Stimulated activated CD8-positive, alpha-beta memory T cell treated with anti-CD3 and anti-CD28 coated beads, Interleukin-4, amount 100 ng/mL, for 1 hour (primary cell): ENCODE measurements at places on chromosomes 5 and 9.

DNA sequence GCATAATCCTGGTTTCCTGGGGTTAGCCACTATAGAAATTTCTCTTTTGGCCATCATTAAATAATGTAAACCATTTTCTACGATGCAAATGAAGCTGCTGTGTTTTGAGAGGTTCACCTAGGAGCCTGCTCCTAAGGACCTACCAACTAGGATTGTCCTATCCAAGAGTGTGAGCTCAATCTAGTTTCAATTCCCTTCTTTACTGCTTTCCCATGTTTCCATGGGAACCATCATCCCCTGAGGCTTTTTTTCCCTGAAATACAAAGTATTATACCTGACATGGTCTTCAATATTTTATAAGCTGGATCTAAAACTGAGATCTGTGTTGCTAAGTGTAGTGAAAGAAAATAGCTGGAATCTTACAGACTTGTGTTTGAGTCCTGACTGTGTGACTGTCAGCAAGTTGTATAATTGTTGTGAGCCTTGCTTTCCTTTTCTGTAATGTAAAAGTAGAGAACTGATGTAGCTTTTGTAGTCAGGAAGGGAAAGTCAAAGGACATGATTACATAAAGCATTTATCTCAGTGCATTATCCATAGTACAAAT is 453.2 kb downstream of the PRR16 start:
- no peak for DNase-seq

- no peak for DNase-seq
Measured at GRCh38 chr9:125255781-125256391, 5.7 kb upstream of the GAPVD1 start.

GRCh38 chr5:38462976-38463633 is 93.3 kb downstream of the LIFR start:
- DNase-seq: no peak

GRCh38 chr5:110548171-110548570 is 178.3 kb downstream of the TMEM232 start:
- no peak for DNase-seq

DNA sequence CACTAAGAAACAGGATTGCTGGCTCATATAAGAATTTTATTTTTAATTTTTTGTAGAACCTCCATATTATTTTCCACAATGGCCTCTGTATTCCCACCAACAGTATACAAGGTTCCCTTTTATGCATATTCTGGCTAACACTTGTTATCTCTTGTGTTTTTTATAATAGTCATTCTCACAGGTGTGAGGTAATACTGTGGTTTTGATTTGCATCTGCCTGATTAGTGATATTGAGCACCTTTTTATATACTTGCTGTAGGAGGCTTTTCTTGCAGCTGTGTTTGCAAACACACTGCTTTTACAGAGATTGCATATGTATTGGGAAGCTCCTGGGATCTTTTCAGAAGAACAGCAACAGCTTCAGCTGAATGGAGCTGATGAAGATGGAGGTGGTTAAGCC is 164.8 kb downstream of the DEPDC1B start:
- DNase-seq: no peak

GRCh38 chr5:78829811-78830527 is 155.1 kb downstream of the ARSB start:
- no peak for DNase-seq

DNA sequence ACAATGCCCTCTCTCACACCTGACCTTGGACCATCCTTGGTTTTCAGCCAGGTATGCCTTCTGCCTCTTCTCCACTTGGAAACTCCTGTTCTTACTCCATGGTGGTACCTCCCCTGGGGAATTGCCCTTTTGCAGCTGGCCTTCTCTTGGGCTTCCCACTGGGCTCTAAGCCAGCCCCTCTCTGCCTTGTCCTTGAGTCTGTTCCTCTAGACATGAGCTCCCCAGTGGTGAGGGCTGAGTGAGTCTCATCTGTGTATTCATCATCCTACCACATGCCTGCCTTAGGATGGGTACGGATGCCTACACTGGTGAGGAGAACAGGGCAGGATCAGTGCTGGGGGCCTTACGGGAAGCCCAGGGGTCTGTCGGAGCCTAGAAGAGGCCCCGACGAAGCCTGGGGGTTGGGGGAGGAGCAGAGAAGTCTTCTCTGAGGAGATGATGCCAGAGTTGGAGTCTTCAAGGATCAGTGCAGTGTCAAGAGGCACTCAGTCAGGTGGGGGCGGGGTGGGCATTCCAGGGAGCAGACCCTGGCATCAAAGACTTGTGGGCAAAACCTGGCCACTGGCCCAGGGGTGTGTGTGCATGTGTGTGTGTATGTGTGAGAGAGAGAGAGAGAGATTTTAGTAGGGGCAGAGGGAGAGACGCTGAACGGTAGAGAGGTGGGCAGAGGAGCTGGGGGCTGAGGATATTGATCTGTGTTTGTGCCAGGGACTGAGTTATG is 5.2 kb upstream of the CRB2 start:
- DNase-seq: no peak

DNA sequence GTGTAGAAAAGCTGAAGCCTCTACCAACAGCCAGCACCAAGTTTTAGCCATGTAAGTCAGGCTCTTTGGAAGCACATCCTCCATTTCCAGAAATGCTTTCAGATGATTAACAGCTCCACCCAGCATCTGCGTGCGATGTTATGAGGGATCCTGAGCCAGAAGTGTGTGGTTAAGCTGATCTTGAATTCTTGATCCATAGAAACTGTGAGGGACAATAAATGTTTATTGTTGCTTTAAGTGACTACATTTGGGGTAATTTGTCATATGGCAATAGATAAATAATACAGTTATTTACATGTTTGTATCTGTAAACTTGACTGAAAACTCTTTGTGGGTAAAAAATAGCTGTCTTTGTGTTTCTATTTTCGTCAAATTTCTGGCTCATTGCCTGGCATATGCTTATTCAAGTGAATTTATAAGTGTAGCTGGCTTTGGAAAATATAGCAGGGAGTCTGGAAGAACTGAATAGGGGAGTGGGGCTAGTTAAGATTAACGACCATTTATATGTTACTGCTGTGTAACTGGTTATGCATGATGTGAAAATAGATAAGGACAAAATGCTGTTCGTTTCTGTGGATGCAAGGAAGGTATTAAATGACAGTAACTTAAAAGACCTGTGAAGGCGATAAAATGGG is 234.1 kb downstream of the LRRC70 start:
- no peak for DNase-seq

GRCh38 chr5:6490693-6491092 is 42.0 kb downstream of the UBE2QL1 start:
- no peak for DNase-seq

- no peak for DNase-seq
Measured at GRCh38 chr5:142141463-142141862, 32.9 kb downstream of the NDFIP1 start.

GRCh38 chr5:149938279-149938678 is 6.3 kb downstream of the PDE6A start:
- no peak for DNase-seq

DNA sequence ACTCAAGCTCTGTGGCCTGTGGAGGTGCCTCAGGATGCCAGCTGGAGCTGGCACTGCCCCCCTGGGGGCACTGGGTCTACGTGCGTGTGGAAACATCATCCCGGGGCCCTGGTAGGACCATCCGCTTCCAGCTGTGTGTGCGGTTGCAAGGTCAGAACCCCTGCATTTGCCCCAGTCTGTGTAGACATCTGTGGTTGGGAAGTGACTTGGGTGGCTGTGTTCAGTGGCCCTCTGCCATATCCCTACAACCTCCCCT is 12.5 kb downstream of the TMEM8B start:
- DNase-seq: no peak

- no peak for DNase-seq
Measured at GRCh38 chr5:163913548-163913947, 408.1 kb downstream of the MAT2B start.

- no peak for DNase-seq
Measured at GRCh38 chr5:179620293-179620692, 3.2 kb downstream of the HNRNPH1 start.

DNA sequence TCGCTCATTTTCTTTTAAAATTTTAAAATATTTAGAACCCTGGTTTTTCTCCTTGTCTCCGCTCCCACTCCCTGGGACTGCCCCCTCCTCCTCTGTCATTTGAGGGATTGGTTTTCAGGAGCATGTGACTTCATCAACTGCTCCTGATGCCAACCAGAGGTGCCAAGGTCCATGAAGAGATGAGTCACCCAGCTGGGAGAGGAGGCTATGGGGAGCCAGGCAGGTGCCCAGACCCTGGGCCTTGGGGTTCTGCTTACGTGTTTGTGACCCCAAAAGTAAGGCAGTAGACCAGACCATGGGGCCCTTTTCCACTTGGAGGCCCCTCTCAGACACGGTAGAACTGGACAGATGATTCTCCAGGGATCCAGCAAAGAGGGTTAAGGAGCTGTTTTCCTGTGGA is 167.0 kb downstream of the FGF18 start:
- DNase-seq: no peak
